ENCODE measurements at places on chromosomes 5 and 9.

DNA sequence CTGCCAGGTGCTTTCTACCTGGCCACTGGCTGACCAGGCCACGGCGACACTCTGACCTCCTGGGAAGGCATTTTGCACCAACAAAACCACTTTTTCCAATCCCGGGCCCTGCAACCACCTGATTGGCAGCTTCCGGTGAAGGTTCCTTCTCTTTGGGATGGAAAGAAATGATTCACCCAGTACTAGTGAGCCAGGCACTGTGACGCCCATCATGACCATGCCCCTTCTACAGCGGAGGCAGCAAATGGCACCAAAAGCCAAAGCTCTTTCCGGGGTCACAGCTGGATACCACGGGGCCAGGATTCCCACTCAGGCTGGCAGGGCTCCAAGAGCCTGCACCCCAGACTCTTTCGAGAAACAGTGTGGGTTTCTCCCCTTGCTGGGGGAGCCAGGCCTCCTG lies 4.7 kb downstream of the NOTCH1 start:
- peak; percentile 36 for DNase-seq

DNA sequence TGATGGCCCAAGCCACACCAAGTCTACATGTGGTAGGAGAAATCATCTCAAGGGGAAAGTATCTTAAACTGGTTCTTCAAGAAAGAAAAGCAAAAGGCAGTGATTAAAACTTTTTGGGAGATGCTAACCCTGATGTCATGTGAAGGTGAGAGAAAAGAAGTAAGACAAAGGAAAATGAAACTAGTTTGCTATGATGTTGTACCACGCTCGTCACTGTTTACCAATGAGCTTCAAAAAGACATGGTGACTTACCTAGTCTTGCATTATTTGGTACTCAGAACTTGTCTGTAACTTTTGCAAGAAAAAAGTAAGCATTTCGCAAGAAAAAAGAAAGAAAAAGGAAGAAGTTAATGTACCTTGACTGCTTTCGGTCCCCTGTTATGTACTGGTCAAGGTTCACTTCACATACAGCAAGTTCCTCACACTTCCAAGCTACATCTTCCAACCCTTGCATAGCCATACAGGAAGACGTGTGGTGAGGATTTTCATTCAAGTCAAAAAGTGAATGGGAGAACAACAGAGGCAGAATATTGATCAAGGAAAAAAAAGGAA lies 739.3 kb downstream of the NR2F1-AS1 start:
- DNase-seq: peak; percentile 41

DNA sequence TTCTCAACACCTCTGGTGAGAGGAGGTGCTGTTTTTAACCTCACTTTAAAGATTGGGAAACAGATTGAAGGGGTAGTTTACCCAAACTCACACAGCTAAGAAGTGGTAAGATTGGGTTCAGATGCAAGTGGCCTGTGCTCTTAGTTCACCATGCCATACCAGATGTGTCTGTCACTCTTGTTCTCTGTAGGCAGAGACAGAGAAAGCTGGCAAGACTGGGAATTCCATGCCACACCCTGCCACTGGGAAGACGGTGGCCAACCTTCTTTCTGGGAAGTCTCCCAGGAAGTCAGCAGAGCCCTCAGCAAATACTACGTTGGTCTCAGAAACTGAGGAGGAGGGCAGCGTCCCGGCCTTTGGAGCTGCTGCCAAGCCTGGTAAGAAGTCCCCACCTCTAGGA lies 11.0 kb downstream of the TCOF1 start:
- DNase-seq: no peak

GRCh38 chr5:142875936-142876335 lies 105.8 kb downstream of the ARHGAP26 start:
- DNase-seq: no peak

DNA sequence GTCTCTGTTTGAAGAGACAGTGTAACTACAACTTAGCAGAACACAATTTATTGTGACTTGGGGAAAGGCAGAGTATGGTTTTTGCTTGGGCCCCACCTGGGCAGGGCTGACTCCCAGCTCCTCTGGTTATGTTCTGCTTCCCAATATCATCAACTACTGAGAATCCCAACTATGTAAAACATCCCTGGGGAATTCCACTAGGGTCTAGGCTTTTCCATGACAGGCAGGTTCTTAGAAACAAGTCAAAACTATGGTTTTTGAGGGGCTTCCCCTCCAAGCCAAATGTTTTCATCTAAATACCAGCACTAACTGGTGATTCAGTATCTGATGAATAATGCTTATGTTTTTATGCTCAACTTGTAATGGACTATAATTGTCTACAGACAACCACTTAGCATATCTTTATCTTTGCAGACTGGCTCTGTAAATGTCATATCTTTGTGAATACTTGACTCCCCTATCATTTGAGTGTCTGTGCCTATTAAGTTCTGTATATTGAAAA lies 409.5 kb downstream of the PDE4D start:
- peak; percentile 96 for DNase-seq

GRCh38 chr9:83655433-83655832 lies 32.5 kb downstream of the IDNK start:
- DNase-seq: no peak

DNA sequence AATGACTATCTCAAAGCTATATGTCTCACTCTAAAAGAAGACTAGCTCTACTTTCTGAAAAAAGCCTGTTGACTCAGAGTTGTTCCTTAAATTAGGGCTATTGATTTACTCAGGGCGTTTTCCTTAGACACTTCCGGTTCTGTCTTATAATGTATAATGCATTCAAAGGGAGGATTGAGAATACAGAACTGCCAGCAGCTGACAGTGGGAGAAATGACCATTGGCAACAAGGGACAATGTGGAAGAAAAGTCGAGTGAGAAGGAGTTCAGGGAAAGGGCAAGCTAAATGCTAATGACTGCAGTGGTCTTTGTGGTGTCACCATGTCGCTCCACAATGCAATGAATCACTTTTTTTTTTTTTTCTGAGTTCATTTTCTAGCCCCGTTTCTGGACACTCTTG lies 65.7 kb upstream of the ANKH start:
- no peak for DNase-seq
